Astrocyte (in vitro differentiated cells and primary cell): ENCODE measurements at places on chromosomes 6 and 20. TPM values are rescaled to one million over a fixed set of nuclear protein-coding genes. Genes with fewer than 3 reads are reported as not detected.

DYNLT2 gene
- total RNA-seq = 0.53 and 1.0 TPM in 2 replicates

- no peaks in the 10 kb centered on the region for H3K27me3 ChIP-seq
- no peak overlapping the region for H3K27ac ChIP-seq
- peak; percentile 4 for DNase-seq
- H3K36me3 ChIP-seq = no peaks in the 10 kb centered on the region
- no peak overlapping the region for H3K4me3 ChIP-seq
- H3K4me1 ChIP-seq = peaks cover 20% of the 10 kb centered on the region
These were observed 490.2 kb downstream of the EPM2A start for GRCh38 chr6:145245119-145245518.

PLG gene
- 0.16 TPM in 1 of 2 replicates, not detected in the other for total RNA-seq

FARS2 gene
- total RNA-seq = 13.3 and 13.6 TPM in 2 replicates
